ENCODE measurements at places on chromosomes 5 and 9.

- no peak for DNase-seq
These were observed 17.8 kb downstream of the IFNA5 start for GRCh38 chr9:21287280-21287679.

DNA sequence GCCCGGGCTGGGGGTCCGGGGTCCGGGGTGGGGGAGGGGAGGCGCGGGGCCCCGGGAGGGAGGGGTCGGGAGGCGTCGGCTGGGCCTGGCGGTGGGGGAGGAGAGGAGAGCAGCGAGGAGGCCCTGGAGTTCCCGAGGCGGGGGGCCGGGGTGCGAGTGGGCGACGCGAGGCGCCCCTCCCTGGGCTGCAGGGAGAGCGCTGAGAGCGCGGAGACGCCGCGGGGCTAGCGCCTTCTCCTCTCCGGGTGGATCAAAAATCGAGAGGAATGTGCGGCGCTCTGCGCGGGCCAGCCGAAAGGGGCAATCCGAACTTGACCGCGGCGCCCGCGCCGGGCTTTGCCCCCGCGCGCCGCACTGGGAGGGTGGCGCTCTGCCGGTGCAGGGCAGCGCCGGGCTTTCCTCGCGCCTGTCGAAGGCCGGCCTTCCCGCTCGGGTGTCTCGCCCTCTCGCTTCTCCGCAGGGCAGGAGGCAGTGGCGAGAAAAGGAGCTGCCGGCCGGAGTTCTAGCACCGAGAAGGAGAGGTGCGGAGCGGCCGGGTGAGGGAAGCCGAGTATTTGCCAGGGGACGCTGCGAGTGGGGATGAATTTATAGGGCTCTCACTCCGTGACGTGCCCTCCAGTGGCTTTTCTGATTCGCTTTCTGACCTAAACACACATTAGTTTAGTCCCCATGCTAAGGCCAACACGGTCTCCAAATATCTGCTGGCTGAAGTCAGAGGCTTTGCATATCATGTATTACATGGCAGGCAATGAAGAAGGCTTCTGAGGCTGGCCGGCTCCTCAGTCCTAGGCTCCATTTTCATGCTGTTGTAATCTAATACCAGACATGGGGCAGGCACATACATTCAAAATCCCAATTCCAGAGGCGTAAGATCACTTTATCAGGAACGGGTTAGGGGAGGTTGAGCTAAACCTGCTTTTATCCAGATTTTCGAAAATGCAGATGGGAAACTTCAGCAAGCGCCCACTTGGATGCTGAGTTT lies 503 bp upstream of the GDNF start:
- DNase-seq, result no peak

DNA sequence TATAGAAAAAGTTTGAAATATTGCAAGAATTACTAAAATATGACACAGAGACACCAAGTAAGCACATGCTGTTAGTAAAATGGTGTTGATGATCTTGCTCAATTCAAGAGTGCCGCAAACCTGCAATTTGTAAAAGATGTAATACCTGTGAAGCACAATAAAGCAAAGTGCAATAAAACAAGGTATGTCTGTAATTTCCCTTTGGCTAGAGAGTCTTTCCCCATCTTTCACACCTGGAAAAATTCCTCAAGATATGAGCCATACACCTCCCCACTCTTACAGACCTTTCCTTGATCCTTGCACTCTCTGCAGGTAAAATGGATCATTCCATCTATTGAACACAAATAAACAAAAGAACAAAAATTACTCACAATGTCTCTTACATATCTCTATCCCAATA lies 597.8 kb downstream of the EFNA5 start:
- no peak for DNase-seq

DNA sequence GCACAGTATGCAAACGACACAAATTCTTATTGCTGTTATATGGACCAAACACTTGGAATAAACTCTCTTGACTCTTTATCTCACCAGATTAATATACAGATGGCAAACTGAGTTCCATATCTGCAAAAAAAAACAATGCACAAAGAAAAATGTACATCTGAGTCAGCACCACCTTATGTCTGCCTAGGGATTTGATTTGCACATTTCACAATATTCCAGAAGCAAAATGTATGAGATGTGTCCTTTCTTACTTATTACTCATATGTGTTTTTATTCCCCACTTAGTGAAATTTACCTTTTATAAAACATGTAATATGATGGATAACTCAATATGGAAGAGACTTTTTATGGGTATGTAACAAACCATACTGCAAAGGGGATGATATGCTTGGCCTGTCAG lies 236.9 kb downstream of the GLIS3 start:
- no peak for DNase-seq

GRCh38 chr5:143932584-143932983 lies 120.6 kb downstream of the HMHB1 start:
- no peak for DNase-seq

DNA sequence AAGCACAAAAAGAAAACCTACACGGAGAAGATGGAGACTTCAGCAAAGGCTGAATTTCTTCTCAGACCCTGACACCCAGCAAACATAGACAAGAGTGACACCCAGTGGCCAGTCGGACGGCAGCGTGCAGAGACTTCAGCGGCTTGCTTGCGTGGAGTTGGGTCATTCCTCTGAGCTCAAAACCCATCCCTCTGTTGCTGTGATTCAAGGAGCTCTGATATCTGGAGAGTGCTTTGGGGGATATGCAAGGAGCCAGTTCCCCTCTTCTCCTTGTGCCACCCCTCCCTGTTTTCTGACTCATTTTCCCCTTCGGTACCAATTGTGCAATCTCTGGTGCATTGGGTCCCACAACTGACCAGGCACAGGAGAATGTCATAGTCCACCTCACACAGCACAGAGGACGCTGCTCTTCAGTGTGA lies 27.5 kb downstream of the SH3TC2 start:
- peak; percentile 79 for DNase-seq

- no peak for DNase-seq
These were observed 131.1 kb upstream of the ICE1 start for GRCh38 chr5:5291357-5291756.

GRCh38 chr5:38979535-38979934 lies 94.7 kb downstream of the RICTOR start:
- DNase-seq, result no peak

- no peak for DNase-seq
These were observed 2.8 kb downstream of the ZNF608 start for GRCh38 chr5:124743602-124744169.

DNA sequence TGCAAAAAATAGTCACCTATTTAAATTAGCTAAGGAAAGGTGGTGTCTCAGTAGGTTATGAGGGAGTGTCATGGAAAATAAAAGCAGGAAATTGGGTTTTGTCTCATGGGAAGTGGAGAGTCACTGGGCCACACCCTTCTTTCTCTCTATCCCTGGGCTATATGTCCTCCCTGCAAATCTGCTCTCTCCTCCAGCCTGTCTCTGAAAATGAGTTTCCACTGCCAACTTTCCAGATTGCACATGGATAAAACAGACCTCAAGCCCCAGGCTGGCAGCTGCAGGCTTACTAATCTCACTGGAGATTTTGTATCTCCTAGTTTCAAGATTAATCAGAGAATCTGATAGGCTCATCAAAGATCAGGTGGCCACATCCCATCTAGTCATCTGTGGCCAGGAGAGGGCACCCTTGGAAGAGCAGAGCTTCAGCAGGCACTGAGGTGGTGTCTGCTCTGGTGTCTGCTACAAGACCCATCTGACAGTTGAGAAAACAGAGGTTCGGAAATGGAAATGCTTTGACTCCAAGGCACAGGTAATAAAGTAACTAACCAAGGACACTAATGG lies 178.9 kb downstream of the MSX2 start:
- no peak for DNase-seq

DNA sequence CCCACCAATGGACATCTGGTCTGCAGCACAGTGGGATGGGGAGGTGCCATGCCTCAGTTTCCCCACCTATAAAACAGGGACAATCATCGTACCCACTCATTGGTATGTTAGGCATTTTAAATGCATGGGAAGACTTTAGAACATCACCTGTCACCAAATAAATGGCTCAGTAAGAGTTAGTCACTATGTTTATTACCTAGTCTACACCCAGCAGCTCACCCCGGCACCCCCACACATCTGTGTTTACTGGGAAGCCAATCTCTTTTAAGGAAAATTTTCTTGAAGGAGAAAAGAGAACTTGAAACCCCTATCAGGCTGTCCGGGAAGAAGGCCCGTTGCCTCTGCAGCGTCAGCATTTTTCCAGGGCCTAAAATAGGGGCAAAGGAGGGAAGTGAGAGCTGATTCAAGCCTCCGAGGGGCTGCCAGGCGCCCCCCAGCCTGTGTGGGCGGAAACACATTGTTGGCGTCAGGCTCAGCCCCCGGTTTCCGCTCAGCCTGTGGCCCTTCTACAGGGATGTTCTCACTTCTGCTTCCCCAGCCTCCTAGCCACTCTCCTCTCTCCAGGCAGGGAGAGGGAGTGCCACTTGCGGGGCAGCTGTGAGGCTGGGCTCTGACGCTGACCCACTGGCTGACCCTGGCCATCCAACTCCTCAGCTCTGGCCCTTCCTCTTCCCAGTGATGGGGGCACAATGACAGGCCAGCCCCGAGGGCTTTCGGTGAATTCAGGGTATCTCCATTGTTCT lies 4.6 kb downstream of the CSF1R start:
- DNase-seq, result peak; percentile 13

GRCh38 chr9:137630679-137631078 lies 11.9 kb downstream of the EHMT1 start:
- no peak for DNase-seq

- no peak for DNase-seq
These were observed 1352.2 kb upstream of the ACO1 start for GRCh38 chr9:31032206-31032605.

DNA sequence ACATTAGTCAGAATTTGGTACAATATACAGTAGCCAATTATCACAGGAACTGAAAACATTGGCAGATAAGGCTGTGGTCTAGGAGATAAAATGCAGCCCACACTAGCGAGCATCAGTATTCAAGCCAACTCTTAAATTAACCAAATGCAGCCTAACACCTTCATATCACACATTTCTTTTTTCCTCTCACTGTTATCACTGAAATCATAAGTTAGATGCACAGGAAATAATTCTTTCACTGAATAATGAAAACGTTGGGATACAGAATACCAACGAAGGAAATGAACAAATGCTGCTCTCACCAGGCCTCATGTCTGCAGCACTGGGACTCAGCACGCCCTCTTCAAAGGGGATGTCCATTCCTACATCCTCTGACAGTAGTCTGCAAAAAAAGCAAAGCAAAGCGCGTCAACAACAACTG lies 109.1 kb upstream of the PCA3 start:
- DNase-seq, result no peak

DNA sequence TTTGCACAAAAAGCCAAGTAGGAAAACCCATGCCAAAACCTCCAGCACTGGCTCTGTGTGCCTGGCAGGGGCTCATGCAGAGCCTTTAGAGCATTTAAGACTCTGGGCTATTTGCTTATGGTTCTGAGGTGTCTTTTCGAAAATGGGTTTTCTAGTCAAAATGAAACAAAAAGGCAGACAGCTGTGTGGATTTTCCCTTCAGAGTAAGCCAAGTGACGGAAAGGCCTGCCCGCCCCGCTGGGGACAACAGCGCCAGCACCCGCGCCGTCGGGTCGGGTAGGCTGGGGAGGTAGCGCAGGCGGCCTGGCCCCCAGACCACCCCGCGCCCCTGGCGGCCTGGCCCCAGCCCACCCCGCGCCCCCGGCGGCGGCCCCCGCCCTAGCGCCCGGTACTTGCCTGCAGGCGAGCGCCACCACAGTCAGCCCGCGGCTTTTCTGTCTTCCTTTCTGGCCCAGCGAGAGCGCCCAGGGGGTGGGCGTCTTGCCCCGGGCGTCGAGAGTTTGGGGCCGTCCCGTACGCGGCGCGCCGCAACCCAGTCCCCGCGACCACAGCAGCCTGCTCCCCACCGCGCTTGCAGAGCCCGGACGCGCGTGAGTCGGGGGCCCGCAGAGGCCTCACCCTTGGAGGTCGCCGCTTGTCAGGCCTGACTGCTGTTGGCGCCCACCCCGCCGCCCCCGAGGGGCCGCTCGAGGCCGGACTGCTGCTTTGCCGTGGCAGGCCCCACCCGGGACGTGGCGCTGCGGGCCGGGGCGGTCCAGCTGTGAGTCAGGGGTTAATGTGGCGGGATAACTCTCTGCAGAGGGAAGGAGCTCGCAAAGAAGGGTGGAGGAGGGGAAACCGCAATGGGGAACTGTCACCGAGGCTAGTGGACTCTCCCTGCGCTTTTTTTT lies at the start of gene TICAM2:
TSS of gene TICAM2 (minus strand) at position 779 of the 890 bp plus-strand sequence. CDS start 21,223 bp downstream, outside the sequence.
- peak; percentile 62 for DNase-seq

DNA sequence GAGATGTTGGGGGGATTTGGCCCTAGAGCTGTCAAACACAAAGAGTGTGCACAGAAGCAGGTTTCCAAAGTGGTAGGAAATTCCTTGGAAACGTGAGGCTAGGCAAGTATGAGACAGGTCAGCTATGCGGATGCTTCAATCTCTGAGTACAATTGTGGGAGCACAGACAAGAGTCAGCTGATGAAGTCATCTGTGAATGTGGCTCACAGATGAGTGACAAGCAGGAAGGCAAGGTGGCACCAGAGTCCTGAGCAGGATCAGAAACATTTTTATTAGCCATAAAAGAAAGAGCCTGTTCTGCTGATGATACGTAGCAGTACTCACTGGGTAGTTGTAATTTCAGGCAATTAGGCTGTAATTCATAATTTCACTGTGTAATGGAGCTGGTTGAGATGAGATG lies 117.0 kb downstream of the DCP2 start:
- no peak for DNase-seq

GRCh38 chr5:170662966-170663365 lies 120.6 kb upstream of the GABRP start:
- DNase-seq, result no peak

- DNase-seq, result no peak
These were observed 54.5 kb downstream of the ZNF366 start for GRCh38 chr5:72452515-72453245.

DNA sequence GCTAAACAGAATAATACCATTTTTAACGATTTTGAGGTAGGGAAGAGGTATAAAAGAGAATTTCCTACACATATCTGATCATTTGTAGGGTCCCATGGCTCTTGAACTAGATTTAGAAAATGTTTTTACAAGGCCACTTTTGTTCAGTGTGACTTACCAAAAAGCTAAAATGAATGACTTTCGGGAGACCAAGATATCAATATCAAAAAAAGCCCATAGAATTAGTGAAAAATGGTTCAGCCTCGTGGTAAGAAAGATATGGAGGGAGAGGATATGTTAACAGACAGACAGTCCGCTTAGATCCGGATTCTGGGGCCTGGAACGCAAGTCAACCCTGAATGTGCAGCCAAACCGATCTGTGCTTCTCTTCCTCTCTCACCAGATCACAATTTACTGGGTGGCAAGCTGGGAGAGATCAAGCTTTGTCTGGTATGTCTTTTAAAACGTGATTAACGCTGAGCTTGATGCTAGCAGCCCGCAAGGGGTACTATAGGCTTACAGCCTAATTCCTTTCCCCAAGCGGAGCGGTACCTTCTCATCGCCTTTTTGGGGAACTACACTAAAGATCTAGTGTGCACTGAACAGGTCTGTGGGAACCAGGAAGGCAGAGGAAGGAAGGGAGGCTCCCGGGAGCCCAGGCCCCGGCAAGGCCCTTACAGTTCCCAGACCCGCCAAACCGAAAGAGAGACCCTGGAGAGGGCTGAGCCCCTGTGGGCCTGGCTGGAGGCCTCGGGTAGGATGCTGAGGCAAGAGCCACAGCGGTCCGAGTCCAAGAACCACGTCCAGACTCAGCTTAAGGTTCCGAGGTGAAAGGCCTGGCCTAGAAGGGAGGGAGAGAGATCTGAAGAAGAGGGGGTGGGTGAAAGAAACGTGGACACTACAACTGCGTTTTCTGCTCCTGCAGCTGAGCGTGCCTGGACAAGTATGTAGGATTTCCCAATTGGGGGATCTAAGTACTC lies 2.9 kb downstream of the NR2F1-AS1 start:
- DNase-seq, result no peak

- DNase-seq, result no peak
These were observed 14.2 kb upstream of the PHF2 start for GRCh38 chr9:93562157-93562556.
